Stimulated activated CD4-positive, alpha-beta T cell treated with anti-CD3 and anti-CD28 coated beads, Interleukin-2, amount 100 ng/mL, for 48 hours (primary cell): ENCODE measurements at places on chromosomes 2 and 18.
A peak's percentile ranks its signal among the peaks of the same experiment; 100 is the strongest.

DNA sequence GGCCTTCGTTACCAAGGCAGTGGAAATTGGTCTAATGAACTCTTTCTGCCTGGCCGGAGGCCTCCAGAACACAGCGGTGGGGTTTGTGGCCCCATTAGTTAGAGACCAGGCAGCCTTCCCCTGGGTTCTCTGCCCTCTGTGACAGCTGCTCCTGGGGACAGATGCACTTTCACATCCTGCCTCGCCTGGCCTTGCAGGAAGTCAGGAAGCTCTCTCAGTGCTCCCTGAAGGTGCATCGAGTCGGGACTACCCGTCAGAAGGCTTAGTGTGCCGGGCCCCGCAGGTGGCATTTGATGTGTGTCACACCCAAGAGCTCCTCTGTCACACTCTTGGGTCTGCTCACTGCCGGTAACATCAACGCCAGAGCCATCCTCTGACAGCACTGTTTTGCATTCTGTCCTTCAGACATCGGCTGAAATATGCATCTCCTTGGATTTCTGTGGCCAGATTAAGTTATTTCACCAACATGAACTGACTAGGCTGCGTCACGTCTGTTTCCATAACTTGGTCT lies 158.3 kb downstream of the LDLRAD4 start:
- DNase-seq: peak; percentile 50

DNA sequence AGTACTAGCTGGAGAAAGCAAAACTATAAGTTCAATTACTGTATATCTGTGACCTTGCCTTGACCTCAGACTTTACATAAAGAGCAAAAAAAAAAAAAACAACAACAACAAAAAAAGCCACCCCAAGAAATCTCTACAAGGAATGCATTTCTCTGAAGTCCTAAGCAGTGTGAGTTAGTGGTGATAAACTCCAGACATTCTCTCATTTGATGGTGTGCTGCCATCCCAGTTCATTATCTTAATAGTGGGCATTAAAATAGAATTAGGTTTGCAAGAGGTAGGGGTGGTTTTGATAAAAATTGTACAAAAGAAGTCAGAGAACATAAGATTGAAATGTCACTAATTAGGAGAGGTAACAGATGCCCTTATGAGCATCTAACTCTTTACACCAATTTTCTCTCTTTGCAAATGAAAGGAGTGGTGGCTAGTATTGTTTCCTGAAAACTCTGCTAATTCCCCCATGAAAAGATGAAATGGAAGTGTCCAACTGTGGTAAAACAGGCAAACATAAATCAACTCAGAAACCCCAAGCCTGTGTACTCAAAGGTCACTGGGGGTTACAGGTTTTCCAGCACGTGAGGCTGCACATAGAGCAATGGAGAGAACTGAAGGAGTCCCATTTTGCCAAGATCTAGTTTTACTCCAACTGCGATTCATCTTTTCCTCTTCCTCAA lies 131.9 kb downstream of the MEIS1 start:
- DNase-seq: no peak

DNA sequence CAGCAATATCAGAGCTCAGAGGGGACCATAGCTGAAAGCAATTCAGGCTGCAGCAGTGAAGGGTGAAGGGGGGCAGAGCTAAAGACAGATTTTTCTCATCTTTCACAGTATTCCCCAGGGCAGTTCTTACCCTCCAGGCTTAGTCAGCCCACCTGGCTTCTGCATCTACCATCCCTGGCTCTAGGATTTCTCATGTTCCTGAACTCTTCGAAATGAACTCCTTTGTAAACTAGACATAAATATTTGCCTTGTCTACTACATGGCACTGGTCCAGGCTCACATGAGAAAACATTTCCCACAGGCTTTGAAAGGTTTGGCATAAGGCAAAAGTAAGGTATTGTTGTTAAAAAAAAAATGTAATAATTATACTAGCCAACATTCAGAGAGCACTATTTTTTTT lies 23.6 kb upstream of the NEB start:
- no peak for DNase-seq

DNA sequence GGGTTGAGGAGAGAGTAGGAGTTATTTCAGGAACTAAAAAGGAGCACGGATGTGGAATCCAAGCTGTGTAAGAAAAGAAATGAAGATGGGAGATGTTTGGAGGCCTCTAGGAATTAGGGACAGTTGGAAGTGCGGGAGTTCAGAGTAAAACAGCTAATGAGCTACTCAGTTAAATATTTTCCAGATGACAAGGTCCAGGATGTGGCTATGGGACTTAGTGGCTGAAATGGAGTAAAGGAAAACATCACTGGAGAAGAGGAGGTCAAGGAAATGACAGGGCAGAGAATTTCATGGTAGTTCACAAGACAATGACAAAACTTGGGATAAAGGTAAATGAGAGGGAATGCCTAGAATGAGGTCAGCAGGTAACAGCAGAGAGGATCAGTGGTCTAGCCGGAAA lies 13.0 kb downstream of the GPR155 start:
- DNase-seq: no peak

DNA sequence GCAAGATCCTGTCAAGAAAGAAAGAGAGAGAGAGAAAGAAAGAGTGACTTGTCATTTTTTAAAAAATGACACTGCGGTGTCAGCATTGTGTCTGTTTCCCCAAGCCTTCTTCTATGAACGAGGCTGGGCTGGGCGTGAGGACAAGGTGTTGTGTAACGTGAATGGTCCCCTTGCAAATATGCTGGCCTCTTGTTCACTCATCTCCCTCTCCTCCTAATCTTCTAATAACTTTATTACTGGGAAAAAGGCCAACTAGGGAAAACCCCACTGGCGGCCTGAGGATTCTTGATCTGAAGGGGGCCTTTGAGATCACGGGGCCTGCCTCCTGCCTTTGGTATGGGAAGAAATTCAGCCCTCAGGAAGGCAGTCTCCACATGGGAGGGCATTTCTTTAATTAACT lies 163.1 kb downstream of the MIB1 start:
- no peak for DNase-seq

- no peak for DNase-seq
Observed at GRCh38 chr2:205283736-205284270, 398.5 kb upstream of the NRP2 start.

- DNase-seq: no peak
Observed at GRCh38 chr2:139059617-139060016, 279.4 kb upstream of the NXPH2 start.

DNA sequence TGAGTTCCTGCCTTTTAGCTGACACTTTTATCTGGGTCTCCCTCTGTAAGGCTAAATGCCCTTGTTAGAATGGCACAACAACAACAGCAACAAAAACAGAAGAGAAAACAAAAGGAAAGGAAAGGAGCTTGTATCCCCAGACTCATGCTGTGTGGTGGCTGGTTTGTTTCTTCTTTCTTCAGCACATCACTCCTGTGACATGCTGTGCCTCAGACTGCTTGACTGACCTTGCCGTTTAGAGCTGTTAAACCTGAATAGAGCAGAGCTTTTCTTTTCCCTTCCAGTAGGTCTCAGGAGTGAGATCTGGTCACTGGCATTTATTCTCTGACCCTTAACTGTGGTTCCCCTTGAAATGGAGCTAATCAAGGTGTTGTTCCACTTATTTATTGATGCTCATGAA lies 18.9 kb downstream of the GALNT13 start:
- DNase-seq: no peak
